Neural crest cell (in vitro differentiated cells): ENCODE measurements at places on chromosomes 1 and 21.
A peak's percentile ranks its signal among the peaks of the same experiment; 100 is the strongest.

GRCh38 chr1:21909286-21909759 is 27.8 kb downstream of the HSPG2 start:
- no peaks in the 10 kb centered on the region for H3K36me3 ChIP-seq
- DNase-seq = no peak
- peak overlapping the region; percentile 50 for H3K27ac ChIP-seq
- H3K4me3 ChIP-seq = no peak overlapping the region
- H3K27me3 ChIP-seq = no peaks in the 10 kb centered on the region
- H3K4me1 ChIP-seq = peaks cover 60% of the 10 kb centered on the region

DNA sequence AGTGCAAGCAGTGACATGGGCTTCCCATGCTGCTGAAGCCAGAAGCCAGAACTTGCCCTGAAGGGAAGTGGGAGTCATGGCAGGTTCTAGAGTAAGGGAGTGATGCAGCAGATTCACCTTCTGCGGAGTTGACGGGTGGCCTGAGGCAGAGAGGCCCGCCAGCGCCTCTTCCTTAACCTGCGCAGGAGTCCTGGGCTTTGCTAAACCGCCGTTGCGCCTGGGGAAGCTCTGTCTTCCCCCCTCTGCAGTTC is 67.3 kb downstream of the OBSCN start:
- DNase-seq = no peak
- no peaks in the 10 kb centered on the region for H3K4me1 ChIP-seq
- H3K4me3 ChIP-seq = peak overlapping the region; percentile 76
- H3K36me3 ChIP-seq = peaks cover 3% of the 10 kb centered on the region

DNA sequence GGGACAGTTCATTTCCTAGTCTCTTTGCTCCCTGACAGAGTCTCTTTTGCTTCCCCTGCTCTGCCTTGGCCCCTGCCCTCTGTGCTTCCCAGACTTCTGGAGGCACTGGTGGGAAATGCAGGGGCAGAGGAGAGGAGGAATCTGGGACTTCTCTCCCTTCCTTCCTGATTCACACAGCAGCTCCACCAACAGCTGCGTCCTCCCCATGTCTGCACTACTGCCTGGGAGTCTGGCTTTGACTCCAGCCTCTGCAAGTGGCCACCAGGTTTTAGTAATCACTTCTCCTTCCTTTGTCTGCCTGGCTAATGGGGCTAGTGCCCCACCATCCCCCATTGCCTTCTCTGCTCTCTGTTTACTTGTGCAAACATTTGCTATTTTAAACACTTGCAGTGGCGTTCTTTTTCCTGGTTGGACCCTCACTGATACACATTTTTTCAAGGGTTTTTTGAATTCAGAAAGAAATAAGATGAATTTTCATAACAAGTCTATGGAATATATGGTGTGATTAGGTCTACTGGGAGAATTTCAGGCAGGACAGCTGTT is 21.9 kb downstream of the FASLG start:
- H3K27ac ChIP-seq = no peak overlapping the region
- H3K4me1 ChIP-seq = peaks cover 26% of the 10 kb centered on the region
- no peaks in the 10 kb centered on the region for H3K27me3 ChIP-seq
- H3K36me3 ChIP-seq = no peaks in the 10 kb centered on the region
- no peak for DNase-seq
- H3K4me3 ChIP-seq = no peak overlapping the region

DNA sequence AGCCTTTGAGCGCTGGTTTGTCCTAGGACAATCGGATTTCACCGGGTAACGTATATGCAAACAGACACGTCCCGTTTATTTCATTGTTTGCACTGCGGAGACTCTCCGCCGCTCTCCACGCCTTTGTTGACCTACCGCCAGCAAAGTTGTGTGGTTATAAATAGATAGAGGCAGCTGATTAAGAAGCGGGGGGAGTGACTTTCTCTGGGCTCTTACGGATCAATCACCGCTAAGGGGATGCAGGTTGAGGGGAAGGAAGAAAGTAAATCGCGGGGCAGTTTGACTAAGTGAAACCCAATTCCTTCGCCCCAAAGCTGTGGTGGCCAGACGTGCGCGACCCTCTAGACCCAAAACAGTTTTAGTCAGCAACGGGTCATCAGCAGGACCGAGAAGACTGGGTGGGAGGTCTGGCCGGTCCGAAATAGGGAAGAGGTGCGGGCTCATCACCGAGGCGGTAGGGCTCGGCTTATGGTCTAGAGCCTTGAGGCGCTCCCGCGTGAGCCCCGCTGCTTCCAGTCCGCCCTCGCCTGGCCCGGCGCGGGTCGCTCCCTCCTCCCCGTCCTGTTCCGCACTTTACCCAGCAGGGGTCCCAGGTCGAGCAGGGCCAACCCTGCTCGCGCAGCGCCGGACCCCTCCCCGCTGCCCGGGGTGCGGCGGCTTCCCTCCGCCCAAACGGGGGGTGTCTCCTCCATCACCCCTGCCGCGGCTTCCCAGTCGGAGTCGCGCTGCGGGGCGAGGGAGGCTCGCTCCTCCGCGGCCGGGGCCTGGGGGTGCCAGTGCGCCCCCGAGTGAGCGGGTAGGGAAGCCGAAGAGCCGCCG is 120.8 kb upstream of the RRP15 start:
- peak overlapping the region; percentile 87 for H3K4me3 ChIP-seq
- H3K36me3 ChIP-seq = no peaks in the 10 kb centered on the region
- H3K27me3 ChIP-seq = peaks cover 86% of the 10 kb centered on the region
- H3K4me1 ChIP-seq = peaks cover 17% of the 10 kb centered on the region

DNA sequence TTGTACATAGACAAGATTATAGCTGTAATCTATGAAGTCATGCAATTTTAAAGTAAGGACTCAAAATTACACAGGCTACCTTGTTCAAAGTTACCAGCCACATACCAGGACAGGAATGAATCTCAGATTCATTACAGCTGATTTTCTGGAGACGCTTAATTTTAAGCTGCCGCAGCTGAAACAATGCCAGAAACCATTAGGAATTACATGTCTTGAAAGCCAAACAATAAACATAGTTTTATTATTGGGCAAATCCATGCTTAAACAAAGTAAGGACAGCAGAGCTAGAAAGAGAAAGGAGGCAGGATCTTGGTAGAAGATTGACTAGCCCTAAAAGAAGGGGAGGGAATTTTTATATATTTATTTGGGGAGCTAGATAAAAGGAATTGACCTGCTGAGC is 19.2 kb upstream of the CD1D start:
- DNase-seq = no peak
- peaks cover 63% of the 10 kb centered on the region for H3K27me3 ChIP-seq
- H3K27ac ChIP-seq = no peak overlapping the region

DNA sequence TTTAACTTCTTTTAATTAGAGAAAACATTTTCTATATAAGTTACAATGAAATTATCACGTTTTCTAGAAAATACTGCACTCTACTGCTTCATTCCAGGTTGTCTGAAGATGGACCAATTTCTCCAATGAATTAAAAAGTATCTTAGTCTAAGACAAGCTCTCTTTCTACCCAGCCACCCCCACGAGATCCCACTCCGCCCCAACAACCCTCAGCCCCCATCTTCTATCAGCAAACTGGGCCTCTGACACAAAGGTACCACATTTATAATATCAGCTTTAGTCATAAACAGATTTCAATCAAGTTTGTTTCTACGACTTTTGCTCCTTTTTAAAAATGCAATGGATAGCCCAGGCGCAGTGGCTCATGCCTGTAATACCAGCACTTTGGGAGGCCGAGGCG is 117.8 kb downstream of the RERE start:
- no peaks in the 10 kb centered on the region for H3K36me3 ChIP-seq
- peaks cover 70% of the 10 kb centered on the region for H3K4me1 ChIP-seq
- no peaks in the 10 kb centered on the region for H3K27me3 ChIP-seq
- no peak overlapping the region for H3K27ac ChIP-seq
- H3K4me3 ChIP-seq = peak overlapping the region; percentile 69

GRCh38 chr1:52668711-52669110 is 29.4 kb downstream of the COA7 start:
- H3K27me3 ChIP-seq = no peaks in the 10 kb centered on the region
- peaks cover 11% of the 10 kb centered on the region for H3K4me1 ChIP-seq
- no peaks in the 10 kb centered on the region for H3K36me3 ChIP-seq
- no peak overlapping the region for H3K27ac ChIP-seq

- no peaks in the 10 kb centered on the region for H3K36me3 ChIP-seq
- H3K4me3 ChIP-seq = no peak overlapping the region
- no peak overlapping the region for H3K27ac ChIP-seq
These were observed 303.8 kb downstream of the NPHP4 start for GRCh38 chr1:5688081-5689077.

DNA sequence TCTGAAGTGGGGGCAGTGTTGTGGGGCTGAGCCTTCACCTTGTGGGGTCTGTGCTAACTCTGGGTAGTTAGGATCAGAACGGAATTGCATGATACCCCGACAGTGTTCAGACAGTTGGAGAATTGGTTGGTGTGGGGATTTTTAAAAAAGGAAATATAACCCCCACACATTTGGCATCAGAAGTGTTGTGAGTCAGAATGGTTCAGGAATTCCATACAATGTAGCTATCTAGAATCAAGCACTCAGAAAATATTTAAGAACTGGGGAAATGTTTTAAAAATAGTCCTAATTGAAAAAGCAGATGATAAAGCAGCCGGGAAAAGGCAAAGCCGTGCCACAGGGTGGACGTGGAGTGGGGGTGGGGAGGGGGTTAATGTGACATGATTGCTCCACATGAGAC is 6.5 kb upstream of the S100A7 start:
- H3K27me3 ChIP-seq = peaks cover 58% of the 10 kb centered on the region
- DNase-seq = no peak
- H3K4me3 ChIP-seq = no peak overlapping the region
- H3K36me3 ChIP-seq = no peaks in the 10 kb centered on the region

DNA sequence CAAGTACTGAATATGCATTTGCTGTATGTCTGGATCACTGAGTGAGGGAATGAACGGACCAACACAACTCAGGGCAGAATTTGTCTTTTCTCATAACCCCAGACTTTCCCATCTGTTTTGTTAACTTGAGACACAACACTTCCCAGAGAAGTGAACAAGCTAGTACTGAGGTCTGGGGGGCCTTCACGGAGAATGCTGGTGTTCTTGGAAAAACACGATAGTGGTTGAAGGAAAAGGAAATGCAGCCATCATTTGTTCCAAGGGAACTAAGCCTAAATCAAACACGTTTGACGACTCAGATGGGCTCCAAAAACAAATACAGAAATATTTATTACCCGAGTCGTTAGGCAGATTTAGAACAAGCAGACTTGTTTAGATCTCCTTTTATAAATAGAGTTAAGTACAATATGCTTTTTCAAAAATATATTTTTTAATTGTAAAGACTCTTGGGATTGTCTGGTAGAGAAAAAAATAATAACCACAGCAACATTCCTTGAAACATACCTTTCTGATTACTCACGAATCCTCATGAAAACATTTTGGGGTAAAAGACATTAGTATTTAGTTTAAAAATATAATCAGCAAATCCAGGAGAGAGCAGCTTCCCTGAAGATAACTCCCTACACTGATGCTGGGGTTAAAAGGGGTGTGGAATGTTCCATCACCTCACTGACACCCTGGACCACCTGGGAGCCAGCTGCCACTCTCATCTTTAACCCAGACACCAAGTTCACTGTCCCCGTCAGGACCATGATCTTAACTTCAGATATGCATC is 427.7 kb upstream of the RUNX1 start:
- H3K36me3 ChIP-seq = no peaks in the 10 kb centered on the region
- H3K4me1 ChIP-seq = no peaks in the 10 kb centered on the region
- no peak for DNase-seq
- no peaks in the 10 kb centered on the region for H3K27me3 ChIP-seq
- H3K27ac ChIP-seq = no peak overlapping the region

DNA sequence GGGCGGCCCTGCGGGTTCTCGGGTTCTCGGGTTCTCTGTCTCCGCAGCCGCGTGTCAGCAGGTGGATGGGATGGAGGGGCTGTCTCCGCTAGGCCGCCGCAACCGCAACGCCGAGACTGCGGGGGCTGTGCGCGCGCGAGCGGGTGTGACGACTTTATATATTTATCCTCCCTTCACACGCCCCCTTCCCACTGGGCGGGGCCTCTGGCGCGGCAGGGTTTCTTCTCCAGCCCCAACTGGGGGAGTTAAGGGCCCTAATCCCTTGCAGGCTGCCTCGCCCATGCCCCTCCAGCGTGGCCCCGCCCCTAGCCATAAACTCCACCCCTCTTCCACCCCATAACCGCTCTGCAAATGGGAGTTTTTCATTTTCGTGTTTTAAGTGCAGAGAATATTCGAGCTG is 3.4 kb downstream of the IGSF21 start:
- H3K36me3 ChIP-seq = no peaks in the 10 kb centered on the region
- no peak for DNase-seq
- H3K27me3 ChIP-seq = peaks cover 96% of the 10 kb centered on the region

DNA sequence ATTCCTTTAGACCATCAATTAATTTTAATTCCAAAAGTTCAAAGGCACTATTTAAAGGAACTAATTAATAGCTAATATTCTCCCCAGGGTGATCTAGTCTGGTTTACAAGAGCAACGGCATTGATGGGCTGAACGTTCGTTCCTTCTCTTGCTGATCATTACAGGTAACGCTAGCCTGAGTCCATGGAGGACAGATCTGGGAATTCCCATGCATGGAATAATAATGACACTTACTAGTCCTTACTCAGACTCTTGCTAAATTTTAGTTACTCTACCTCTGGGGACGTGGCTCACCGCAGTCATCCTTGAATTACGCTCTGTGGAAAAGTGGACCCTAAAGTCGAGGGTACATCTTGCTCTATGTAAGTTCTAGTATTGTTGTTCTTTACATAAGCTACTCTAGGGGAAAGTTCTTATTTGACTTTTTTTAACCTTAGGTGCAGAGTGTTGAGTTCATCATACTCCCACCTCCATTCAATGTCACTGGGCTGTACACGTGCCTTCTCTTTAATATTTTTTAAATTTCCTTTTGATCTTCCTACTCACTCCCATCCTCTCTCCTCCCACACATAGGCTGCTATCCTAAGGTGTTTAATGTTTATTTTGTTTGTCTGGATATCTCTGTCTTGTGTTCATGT is 133.9 kb downstream of the ZNF281 start:
- no peak overlapping the region for H3K27ac ChIP-seq
- no peaks in the 10 kb centered on the region for H3K27me3 ChIP-seq
- H3K4me1 ChIP-seq = no peaks in the 10 kb centered on the region
- no peak overlapping the region for H3K4me3 ChIP-seq
- DNase-seq = no peak

DNA sequence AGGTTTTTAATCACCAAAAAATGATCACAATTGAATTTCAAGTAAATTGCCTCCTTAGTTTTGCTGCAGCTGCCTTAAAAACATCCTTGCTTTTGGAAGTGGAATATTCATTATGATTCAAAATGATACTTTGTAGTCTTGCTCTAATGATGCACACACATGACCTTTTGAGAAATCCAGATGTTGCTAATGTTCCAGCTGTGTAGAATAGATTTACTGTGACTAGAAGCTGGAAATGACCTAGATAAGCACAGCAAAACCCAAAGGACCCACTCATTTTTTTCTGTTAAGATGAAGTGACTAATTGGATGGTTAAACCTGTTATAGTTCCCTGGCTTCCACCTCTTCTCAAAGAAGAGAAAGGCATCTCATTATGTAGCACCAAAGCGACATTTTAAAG is 64.6 kb upstream of the RALGPS2 start:
- peaks cover 12% of the 10 kb centered on the region for H3K4me1 ChIP-seq
- no peak overlapping the region for H3K27ac ChIP-seq
- no peaks in the 10 kb centered on the region for H3K27me3 ChIP-seq
- DNase-seq = no peak

GRCh38 chr1:18144916-18145647 is 37.5 kb downstream of the IGSF21 start:
- H3K27ac ChIP-seq = no peak overlapping the region
- no peaks in the 10 kb centered on the region for H3K27me3 ChIP-seq
- no peak for DNase-seq
- no peak overlapping the region for H3K4me3 ChIP-seq
- H3K4me1 ChIP-seq = no peaks in the 10 kb centered on the region
- no peaks in the 10 kb centered on the region for H3K36me3 ChIP-seq

- H3K27ac ChIP-seq = no peak overlapping the region
- no peaks in the 10 kb centered on the region for H3K36me3 ChIP-seq
- no peak overlapping the region for H3K4me3 ChIP-seq
- DNase-seq = no peak
These were observed 45.2 kb downstream of the C8B start for GRCh38 chr1:56920591-56921001.
